ENCODE measurements at places on chromosomes 5 and 9.

DNA sequence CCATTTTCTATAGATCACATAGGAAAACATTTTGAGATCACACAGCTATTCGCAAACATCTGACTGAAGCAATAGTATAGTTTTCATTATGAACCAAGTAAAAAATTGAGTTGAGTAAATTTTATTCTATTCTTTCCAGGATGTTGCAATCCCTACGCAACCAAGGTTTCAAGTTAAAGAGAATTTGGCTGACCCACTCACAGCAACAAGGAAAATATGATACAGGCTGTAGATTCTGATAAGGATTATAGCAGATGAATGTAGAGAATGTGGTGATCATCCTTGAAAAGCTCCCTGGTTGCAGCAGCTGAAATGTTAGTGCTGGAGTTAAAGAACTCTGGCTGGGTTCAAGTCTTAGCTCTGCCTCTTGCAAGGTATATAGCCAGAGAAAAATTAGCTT, 4.7 kb downstream of the ABCA1 start:
- no peaks in the 10 kb centered on the region for H3K36me3 ChIP-seq
- H3K4me3 ChIP-seq, result no peak overlapping the region
- no peak for DNase-seq
- H3K27me3 ChIP-seq, result no peaks in the 10 kb centered on the region
- H3K4me1 ChIP-seq, result peaks cover 81% of the 10 kb centered on the region

GRCh38 chr9:115006660-115007059, 76.3 kb upstream of the TNFSF8 start:
- H3K4me3 ChIP-seq, result no peak overlapping the region
- H3K27me3 ChIP-seq, result no peaks in the 10 kb centered on the region
- no peaks in the 10 kb centered on the region for H3K4me1 ChIP-seq
- no peaks in the 10 kb centered on the region for H3K36me3 ChIP-seq
- no peak for DNase-seq

DNA sequence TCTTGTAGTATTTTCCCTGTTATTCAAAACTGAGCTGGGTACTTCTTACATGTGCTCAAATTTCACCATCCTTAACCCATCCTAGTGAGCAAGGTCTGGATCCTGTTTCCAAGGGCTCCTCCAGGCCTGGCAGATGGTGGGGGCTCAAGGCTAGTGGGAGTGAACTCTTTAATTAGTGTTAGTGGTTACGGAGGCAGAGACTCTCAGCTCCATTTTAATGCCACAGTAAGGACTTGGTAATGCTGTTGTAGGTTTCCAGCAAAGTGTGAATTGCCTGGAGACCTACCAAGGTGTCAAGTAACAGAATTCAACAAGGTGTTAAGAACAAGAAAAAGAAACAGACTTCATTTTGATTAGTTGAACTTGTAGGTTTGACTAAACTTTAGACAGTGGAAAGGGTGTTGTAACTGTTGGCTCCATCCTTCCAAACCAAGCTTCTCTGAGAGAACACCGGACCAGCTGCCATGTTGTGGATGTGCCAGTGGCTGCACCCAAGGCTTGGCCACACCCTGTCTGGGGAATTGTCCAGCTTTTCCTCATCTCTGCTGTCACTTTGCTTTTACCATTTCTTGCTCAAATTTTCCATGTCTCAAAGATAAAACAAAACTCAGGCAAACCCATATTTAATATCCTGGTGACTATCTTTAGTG, 98.7 kb downstream of the ADCY2 start:
- no peak overlapping the region for H3K4me3 ChIP-seq
- H3K27me3 ChIP-seq, result no peaks in the 10 kb centered on the region
- H3K4me1 ChIP-seq, result no peaks in the 10 kb centered on the region
- H3K27ac ChIP-seq, result no peak overlapping the region
- H3K36me3 ChIP-seq, result no peaks in the 10 kb centered on the region

DNA sequence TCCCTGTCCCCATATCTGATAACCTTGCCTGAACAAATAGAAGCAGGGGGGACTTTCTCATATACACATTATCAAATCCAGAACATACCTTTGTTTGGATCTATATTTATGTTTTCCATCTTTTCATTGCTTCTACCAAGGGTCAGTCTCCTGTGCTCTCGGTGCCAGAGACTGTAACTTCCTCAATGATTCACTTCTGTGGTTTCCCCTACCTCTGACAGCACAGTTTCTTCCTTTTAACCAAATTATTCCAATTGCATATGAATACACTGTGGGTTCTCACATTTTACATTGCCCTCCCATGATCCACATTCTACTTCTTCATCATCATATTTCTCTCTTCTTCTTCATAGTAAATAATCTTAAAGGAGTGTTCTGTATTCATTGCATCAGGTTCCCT, 32.2 kb downstream of the NMUR2 start:
- no peak overlapping the region for H3K27ac ChIP-seq
- DNase-seq, result no peak
- H3K4me1 ChIP-seq, result no peaks in the 10 kb centered on the region
- no peaks in the 10 kb centered on the region for H3K27me3 ChIP-seq

DNA sequence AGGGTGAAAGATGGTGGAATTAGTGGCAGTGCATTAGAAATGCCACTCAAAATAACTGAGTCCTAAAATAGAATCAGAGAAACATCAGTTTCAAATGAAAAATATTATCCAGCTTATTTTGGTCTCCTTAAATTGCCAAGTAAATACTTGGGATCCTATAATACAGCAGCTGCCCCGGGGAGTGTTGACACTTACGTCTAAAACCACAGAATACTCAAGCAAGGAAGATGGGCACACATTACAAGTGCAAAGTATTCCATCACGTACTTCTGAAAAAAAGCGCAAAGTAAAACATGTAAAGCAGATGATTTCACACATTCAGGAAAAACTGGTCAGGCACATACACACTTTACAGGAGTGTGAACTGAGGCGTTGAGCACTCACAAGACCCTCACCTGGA, 2.4 kb upstream of the ARHGEF37 start:
- no peaks in the 10 kb centered on the region for H3K36me3 ChIP-seq
- DNase-seq, result no peak
- no peak overlapping the region for H3K27ac ChIP-seq

- DNase-seq, result no peak
- H3K4me3 ChIP-seq, result no peak overlapping the region
- no peaks in the 10 kb centered on the region for H3K4me1 ChIP-seq
- H3K27ac ChIP-seq, result no peak overlapping the region
These were observed 329.6 kb downstream of the ADAMTS6 start for GRCh38 chr5:65152131-65152530.

DNA sequence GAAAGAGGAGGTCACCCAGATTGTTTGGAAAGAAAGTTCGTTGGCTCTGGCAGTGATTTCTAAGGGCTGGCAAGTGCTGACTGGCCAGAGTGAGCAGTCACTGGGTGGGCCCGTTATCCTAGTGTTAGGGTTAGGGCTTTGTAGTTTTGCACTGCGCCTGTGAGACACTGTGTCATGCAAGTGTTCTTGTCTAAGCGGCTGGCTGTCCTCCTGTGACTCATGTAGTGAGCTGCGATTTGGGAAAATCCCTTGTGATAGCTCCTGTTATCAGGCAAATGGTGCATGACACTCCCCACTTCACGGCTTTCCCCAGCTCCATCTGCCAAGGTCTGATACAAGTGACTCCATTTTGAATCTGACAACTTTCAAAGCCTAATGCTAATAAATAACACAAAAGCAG, 526.0 kb upstream of the ADAMTS16 start:
- no peaks in the 10 kb centered on the region for H3K36me3 ChIP-seq
- H3K4me1 ChIP-seq, result no peaks in the 10 kb centered on the region
- no peak for DNase-seq

DNA sequence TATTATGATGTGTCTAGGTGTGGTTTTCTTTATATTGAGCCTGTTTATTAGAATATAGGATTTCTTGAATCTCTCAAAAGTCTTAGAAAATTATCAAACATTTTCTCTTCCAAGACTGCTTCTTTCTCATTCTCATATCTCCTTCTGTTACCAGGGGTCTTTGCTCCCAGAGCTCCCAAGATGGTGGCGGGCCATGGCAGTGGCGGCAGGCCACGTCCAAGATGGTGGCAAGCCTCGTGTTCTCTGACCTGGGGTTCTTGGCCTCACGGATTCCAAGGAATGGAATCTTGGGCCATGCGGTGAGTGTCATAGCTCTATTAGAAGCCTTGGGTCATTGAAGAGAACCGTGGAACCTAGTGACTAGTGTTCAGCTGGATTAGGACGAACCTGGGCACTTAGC, 248.9 kb downstream of the SMARCA2 start:
- peaks cover 5% of the 10 kb centered on the region for H3K4me1 ChIP-seq
- no peak overlapping the region for H3K27ac ChIP-seq
- DNase-seq, result no peak
- no peaks in the 10 kb centered on the region for H3K27me3 ChIP-seq
